ENCODE measurements at places on chromosomes 7 and 10.

DNA sequence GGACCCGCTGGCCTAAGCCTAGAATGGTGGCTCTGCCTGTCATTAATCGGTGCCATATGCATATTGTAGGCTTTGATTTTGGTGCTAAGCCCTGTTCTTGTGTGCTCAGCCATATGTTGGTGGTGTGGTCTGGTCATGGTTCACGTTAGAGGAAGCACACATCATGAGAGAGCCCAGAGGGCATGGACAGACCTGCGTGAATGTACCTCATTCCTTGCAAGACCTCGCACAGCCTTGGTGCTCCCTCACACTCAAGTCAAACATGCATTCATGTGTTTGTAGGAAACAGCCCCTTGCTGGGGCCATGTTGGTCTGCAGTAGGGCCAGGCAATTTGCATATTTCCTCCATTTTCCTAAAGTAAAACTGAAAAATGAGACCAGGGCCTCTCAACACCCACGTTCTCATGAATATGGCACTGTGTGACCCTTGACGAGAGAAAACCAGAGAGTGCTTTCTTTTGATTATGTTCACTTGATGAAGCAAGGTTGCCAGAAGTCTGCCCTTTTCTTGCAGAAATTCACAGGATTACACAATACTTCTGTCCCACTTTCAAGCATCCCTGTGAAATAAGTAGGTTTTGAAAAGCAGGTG lies 268.7 kb downstream of the CELF2 start:
- no peak for DNase-seq

DNA sequence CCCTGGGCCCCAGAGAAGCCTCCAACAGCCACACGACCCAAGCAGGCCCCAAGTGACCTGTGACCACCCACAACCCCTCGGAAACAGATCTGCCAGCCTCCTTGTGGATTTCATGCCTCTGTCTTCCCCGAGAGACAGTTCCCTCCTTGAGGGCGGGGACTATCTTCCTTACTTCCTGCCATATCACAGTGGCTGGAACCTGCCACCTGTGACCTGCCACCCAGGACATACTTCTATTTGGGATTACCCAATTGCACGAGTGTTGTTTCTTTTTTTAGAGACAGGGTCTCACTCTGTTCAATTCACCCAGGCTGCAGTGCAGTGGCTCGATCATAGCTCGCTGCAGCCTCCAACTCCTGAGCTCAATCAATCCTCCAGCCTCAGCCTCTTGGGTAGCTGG lies 25.9 kb downstream of the TNRC18 start:
- DNase-seq = no peak

GRCh38 chr10:3391657-3392056 lies 219.1 kb upstream of the PITRM1 start:
- DNase-seq = no peak

- DNase-seq = no peak
Observed at GRCh38 chr10:6463366-6463765, 116.7 kb downstream of the PRKCQ start.

DNA sequence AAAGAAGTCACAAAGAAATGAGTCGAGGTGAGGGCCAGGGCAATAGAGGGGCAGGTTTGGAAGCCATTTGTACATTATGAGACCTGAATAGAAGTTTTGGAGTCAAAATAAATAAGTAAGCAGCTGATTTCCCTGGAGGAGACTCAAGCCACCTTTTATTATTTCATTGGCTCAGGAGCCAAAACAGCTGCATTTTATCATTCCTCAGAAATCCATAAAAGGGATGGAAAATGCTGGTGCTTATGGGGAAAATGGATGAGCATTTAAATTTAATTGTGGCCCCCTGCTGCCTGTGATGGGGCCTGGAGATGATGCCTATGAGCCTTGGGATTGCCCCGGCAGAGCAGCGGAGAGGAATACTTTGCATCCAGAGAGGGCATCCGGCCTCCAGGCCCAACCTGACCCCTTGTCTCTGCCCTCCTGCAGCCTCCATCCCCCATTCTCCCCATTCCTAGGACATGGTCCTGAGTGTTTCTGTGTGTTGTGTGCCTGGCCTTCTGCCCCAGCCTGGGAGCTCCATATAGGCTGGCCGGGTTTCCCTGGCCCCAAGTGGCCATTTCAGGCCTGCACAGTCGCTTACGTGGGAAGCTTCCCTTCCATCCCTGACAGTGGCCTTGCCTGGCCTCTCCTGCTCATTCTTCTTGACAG lies 296.8 kb upstream of the ZMIZ1 start:
- DNase-seq = no peak

- DNase-seq = no peak
Observed at GRCh38 chr7:115289971-115290370, 368.1 kb downstream of the MDFIC start.

DNA sequence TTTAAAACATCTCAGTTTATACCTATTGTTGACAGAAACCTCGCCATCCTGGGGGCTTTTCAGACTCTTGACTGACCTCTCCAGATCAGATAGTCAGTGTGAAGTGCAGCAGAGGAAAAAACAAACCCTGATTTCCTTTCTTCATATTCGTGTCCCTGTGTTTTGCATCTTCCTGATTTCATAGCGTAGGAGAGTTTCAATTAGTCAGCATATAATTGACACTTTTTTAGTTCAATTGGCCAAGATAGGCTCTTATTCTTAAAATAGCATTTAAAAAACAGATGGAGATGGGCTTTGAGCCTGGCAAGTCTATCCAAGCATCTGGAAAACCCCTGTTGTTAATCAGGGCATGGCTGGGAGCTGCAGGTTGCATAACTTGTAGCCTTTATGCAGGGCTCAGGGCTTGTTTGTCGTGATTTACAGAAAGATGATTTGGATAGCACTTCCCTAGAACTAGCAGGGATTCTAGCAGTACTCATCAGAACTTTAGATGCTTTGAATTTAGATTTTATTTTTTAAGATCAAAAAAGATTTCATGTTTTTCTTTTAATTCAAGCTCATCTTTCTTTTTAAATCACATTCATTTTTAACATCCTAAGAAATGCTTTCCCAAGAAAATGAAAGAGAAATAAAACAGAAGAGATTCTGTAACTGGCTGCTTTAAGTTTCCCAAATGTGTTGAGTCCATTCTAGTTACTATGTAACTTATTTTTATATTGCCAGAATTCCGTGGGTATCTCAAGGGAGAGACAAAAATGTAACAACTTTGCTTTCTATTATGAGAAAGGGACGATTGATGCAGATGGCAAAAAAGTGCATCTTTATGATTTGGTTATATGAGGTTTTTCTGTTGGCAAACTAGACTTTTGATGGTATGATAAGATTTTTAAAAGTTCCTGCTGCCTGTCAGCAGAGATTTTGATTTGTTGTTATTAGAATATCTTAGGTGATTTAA lies 270.8 kb upstream of the FZD8 start:
- no peak for DNase-seq

DNA sequence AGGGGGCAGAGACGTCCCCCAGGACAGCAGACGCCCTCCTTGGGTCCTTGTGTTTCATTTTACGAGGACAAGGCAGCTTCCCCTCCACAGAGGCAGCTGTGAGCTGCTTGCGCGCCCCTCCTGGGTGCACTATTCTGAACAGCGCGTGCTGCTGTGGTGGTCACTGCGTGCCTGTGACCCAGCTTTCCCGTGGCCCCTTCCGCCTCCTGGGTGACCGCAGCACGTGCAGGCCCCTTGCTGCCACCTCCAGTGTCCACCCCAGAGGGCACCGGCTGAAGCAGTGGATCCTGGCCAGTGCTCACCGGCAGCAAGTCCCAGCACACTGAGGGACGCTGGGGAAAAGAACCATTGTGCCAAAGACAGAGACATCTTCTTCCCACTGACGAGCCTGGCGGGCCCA lies 81.4 kb downstream of the TCERG1L start:
- DNase-seq = no peak

DNA sequence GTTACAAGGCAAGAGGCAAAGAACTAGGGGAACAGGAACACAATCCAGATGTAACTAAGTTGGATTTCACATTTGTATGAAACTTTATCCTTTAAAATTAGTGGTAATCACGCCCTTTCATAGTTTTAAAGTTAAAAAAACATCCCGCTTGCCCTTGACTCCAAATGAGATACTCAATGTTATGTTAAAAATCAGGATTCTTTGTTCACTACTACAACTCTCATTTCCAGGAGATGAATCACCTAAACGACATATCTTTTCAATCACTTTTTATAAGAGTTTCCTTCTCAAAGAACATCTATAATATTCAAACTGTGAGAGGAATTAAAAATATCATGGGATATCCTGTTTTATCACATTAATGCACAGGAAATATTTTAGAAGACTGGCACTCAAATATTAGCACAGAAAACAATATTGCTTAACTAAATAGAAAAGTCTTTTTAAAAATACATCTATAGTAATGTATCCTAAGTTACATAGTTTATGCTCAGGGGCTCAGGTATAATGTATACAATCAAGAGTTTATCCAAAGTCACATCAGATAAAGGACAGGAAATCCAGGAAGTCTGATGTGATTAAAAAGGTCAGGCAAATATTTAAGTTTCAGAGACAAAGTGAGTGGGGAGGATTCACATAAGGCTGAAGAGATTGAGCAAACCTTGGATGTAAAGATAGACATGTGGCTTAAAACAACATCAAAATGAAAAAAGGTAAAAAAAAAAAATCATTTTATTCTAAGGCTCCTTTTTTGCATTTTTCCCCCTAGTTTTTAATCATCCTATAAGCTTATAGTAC lies 41.9 kb downstream of the CADPS2 start:
- DNase-seq = no peak
